ENCODE measurements at places on chromosomes 3 and 15. TPM values are rescaled to one million over a fixed set of nuclear protein-coding genes. Genes with fewer than 3 reads are reported as not detected.

- DNase-seq: no peak
Observed at GRCh38 chr3:60953351-60953750, 297.9 kb downstream of the FHIT start.

DNA sequence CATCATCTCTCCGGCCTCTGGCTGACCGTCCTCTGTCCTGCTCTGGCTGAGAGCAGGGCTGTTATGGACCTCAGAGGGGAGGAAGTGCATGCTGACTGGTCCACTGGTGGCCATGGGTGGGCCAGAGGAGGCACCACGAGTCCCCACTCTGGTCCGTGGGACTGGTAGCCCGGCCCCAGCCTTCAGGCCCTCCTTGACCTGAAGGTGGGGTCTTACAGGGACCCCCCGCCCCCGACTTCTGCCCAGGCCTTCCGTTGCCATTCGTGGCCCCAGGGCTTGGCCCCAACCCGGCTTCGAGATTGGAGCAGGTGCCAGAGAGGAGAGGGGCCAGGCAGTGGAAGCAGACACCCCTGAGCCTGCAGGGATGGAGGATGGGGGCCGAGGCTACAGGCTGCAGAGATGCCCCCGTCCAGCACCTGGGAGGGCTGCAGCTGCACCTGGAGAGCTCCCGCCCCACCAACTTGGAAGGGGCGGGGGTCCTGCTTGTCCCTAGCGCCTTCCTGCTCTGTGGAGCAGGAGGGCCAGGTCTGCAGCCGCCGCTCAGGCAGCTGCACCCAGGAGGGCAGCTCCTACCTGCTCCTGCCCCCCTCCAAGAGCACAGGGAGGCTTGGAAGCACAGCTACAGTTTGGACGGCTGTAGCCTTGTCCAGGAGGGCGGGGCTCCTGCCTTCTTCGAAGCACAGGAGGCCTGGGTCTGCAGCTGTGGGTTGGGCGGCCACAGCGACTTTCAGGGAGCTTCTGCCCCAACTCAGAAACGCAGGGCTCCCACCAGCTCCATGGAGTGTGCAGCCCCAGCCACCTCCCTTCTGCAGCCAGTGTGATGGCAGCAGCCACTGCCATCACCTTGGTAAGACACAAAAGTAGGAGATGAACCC, 142.5 kb downstream of the KLF13 start:
- no peak for DNase-seq

DNA sequence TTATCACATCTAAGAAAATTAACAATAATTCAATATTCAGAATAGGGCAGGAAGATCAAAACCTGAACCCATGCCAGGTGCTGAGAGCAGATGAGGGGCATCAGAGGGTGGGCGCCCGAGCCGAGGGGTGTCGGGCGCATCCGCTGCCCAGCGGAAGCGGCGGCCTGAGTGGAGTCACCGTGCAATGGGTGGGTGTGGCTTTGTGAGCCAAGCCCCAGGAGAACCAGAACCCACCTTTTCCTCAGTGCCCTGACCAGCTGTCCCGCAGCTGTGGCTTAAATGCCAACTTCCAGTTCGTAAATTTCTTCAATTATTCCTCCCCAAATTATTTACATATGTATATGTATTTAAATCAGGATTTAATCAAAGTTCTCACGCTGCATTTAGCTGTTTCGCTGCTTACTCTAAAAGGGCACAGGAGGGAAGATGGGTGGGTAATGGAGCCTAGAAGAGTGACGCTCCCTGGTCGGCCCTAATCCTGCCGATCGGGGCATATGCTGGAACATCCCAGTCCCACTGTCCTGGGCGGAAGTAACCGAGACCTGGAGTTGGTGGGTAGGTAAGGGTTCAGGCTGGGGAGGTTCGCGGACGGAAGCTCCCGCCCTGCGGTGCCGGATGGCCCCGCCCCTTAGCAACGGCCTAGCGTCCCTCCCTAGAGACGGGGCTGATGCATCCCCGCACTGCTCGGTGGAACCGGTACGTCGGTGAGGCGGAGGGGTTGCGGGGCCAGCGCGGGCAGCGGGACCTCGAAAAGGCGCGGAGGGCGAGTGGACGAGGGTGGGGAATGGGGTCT, 1.3 kb downstream of the DNAH1 start:
- DNase-seq: peak; percentile 76

- DNase-seq: no peak
Observed at GRCh38 chr3:101251441-101251840, 68.9 kb downstream of the IMPG2 start.

- no peak for DNase-seq
Observed at GRCh38 chr3:21585216-21585740, 165.7 kb downstream of the ZNF385D start.

DNA sequence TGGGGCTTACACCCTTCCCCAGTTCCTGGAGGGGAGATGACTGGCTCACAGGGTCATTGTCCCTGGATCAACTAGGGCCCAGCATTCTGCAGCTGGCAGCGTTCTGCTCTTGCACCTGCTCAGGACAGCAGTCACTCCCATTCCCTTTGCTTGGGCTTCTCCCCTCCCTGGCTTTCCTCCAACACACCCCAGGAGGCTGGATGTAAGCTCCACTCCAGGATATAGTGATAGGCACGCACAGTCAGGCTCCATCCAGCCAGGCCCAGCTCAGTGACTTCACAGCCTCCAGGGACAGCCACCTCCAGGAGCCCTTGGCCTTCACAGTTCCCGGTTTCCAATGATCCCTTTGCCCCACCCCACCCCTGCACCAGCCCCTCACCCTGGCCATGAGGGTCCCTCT, 1.9 kb downstream of the SPTBN5 start:
- no peak for DNase-seq

DNA sequence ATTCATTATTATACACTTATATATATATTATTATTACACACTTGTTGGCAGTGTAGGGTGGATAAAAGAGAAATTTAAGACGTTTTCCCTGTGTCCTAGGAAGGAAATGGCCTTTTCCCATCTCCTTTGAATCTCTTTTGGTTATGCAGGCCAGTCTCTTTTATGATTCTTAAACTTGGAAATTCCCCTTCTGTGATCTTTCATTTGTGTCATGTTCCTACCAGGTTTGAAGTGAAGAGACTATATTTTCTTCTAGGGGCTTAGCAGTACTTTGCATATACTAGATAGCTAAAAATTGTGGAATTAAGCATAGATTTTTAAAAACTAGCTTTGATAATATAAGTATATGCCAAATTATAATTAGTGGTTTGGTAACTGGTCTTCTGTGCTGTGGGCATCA, 58.5 kb downstream of the BBX start:
- DNase-seq: no peak

DNA sequence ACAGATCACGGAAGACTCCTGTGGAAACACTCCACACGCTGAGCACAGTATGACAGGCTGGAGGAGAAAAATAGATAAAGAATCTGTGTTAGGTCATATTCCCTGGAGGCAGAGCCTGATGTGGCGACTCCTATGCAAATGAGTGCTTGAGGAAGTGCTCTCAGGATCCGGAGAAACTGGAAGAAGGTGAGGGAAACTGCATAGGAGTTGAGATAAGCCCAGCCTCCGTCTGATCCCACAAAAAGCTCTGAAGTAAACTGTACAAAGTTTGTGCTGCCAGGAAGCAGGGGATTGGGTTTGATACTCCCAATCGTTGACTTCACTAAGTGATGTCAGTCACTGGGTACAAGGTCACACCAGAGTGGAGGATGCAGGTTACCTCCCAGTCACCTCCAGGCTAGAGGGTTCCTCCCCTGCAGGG, 33.4 kb downstream of the OSBPL10 start:
- DNase-seq: peak; percentile 55

DNA sequence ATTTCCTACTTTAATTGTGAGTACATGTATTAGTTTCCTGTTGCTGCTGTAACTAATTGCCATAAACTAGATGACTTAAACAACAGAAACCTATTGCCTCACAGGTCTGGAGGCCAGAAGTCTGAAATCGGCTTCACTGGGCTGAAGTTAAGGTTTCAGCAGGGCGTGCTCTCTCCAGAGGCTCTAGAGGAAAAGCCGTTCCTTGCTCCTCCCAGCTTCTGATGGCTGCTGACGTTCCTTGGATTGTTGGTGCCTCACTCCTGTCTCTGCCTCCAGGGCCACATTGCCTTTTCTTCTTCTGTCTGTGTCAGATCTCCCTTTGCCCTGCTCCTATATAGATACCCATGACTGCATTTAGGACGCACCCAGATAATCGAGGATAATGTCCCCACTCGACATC, 80.9 kb downstream of the ARHGAP31 start:
- DNase-seq: no peak

DNA sequence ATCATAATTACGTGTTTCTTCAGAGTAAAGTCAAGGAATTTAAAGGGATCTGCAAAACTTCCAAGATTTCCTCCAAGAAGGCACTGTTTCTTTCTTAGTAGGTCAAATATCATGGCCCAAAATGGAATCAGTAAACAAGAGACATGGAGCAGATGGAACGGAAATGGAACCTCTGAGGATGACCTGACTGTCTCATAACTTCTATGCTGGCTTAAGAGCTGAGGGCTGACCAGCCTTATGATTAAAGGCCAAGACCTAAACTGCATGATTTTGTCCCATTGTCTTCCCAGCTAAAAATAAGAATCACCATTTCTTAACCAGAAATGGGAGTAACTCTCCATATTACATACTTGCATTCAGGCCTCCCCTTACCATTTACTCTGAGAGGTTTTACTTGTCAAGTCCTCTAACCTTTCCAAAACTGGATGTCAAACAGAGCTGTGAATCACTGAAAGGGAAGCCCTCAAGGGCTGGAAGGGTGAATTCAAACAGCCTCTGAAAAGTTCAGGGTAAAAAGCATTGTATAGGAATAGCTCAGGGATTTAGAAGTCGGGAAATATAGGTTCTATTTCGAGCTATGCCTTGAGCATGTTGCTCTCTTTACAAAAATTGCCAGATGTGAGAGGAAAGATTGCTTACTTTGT, 103.7 kb downstream of the MEIS2 start:
- no peak for DNase-seq

- DNase-seq: no peak
Observed at GRCh38 chr3:168157099-168157700, 61.5 kb upstream of the GOLIM4 start.

GRCh38 chr15:57690341-57690966, 16.1 kb upstream of the POLR2M start:
- no peak for DNase-seq

- DNase-seq: no peak
Observed at GRCh38 chr15:31840849-31841476, 189.4 kb upstream of the CHRNA7 start.

DNA sequence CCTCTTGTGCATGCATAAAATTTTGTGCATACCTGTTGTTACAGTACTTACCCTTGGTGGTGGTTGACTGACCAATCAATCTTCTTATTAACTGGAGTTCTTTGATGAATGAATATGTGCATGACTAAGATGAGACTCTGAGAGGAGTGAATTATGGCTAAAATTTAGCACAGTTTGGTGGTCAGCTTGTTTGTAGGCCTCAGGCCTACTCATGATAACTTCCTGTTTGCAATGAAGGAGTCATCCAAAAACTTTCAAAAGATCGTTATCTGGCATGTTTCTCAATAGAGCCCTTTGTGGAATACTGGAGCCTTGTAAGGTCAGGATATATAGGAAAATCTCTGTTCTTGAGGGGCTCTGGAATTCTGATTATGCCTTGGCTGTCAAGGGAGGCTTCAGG, 66.5 kb downstream of the LEKR1 start:
- DNase-seq: no peak

DNA sequence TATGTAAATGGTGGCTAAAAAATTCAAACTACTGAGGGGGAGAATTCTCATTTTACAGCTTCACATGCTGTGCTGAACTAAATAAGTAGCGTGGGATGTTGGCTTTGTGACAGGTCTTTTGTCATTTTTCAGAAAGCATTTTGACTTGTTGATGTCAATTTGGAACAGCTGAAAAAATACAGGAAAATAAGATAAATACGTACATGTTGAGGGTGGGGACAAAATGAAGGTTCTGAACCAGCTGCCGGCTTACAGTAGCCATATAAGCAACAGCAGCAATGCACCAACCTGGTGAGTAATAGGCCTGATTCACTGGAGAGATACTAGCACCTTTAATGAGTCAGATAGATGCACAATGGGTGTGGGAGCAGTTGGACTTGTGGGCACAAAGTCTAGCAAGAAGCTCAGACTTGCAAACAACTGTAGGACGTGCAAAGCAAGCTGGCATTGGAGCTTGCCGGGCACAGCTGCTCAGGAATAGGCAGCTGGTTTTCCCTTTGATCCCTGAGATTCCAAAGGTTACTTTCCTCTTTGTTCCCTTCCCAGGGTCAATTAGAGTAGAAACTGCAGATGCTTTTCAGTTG, 12.9 kb downstream of the B3GNT5 start:
- DNase-seq: no peak

DNA sequence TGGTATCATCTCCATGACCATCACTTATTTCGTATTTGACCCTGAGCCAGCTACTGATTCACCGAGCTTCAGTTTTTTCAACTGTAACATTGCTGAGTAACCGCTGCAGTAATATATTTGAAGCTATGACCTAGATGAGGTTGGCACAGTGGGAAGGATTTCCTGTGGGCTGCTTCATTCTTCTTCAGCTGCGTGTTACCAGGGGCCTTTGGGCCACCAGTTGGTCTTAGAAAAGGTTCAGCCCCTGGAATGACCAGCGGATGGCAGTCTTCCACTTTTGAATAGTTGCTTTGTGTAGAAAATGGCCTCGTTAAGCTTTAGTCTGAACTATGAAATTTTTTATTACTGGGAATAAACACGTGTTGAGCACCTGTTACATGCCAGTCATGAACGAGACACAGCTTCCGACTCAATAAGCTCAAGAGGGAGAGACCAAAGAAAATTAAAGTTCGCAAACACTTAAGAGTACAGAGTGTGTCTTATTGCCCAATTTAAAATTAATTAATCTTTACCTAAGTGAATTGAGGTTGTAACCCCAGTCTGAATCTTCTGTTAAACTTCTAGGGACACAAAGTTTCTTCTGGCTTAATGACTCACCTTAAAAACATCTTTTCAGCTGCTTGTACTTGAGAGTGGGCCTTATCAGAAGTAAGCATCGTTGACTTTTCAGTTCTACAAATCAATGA, 57.6 kb upstream of the NR2E3 start:
- no peak for DNase-seq

DNA sequence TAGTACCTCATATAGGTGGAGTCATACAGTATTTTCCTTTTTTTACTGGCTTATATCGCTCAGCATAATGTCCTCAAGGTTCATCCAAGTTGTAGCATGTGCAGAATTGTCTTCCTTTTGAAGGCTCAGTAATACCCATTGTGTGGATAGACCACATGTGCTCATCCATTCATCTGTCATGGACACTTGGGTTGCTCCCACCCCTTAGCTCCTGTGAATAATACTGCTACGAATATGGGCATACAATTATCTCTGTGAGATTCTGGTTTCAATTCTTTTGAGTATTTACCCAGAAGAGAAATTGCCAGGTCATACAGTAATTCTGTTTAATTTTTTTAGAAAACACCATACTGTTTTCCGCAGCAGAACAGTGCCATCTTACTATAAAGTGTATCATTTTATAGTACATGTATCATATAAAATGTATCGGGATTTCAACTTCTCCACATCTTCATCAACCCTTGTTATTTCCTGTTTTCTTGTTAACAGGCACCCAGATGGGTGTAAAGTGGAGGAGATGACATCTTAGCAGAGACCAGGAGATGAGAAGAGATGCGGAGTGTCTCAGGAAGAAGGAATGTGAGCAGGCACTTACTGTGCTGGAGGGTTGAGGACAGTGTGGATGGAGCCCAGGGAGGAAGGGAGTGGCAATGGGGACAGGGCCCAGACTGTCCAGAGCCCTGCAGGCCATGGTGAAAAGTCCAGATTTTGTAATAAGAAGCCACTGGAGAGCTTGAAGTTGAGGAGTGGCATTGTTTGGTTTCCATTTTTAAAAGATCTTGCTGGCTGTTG, 27.0 kb upstream of the PRR23E start:
- no peak for DNase-seq

PRKAR2A gene
- total RNA-seq: 25.0 TPM

XCR1 gene
- total RNA-seq: not detected

BFSP2 gene
- 1.6 TPM for total RNA-seq

PARP16 gene
- total RNA-seq: 21.6 TPM

C3orf85 gene
- total RNA-seq: not detected

MRPL46 gene
- 24.6 TPM for total RNA-seq
